ENCODE measurements at places on chromosomes 16 and 17.

DNA sequence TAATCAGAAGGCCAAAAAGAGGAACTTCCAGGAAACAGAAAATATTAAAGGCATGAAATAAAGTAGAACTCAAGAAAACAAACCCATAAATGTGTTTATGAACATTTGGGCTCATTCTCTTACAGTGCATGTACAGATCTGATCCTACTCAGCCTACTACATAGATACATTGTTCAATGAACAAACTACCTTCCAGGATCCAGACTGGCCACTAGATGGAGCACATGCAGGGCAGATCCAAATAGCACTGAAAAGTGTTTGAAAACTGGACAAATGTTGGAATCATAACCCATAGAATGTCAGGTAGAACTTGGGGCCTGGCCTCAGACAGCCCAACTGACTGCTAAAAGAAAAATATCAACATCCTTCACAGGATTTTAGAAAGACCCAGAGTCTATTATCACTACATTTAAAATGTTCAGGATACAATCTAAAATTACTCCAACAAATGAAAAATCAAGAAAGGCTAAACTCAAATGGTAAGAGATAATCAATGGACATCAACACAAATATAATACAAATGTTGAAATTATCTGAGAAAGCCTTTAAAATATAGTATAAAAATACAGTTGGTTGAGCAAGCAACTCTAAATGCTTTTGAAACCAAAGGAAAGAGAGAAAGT is 122.4 kb upstream of the NUDT7 start:
- peak; percentile 52 for DNase-seq

DNA sequence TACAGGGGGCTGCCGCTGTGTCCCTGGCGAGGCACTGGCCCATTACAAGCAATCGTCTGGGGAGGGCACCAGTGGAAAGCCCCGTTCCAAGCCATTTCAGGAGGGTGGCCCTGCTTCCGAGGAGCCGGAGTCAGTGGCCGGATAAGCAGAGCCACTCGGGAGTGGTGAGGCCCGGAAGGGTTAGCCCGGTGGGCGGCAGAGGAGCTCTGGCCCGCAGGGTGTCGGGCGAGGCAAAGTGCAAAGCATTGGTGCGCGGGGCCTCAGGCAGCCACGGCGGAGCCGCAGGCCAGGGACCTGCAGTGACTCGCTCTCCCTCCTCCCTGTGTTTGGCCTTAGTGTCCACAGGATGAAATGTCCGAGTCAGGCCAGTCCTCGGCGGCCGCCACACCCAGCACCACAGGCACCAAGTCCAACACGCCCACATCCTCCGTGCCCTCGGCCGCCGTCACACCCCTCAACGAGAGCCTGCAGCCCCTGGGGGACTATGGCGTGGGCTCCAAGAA is 24.6 kb downstream of the NME3 start:
- no peak for DNase-seq

DNA sequence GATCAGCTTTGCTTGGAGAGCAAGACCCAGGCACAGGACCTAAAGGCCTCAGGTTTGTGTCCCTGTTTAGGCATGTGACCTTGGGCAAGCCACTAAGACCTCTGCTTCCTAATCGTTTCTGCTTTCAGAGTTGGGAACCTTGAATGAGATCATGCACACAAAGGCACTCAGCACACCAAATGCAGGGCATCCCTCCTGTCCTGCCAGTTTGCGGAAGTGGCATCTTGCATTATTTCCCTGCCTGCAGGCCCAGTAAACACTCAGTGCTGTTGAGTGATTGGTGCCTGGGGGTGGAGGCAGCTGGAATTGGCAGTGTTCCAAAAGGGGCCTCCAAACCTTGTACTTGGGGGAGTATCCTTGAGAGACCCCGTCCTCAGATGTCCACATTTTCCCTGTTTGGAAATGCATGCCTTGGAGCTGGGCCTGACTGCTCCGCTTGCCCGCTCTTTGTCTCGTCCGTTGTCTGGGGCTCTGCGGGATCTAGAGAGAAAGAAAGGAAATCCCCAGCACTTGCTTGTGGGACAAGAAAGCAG is 28.7 kb downstream of the MRM1 start:
- no peak for DNase-seq

DNA sequence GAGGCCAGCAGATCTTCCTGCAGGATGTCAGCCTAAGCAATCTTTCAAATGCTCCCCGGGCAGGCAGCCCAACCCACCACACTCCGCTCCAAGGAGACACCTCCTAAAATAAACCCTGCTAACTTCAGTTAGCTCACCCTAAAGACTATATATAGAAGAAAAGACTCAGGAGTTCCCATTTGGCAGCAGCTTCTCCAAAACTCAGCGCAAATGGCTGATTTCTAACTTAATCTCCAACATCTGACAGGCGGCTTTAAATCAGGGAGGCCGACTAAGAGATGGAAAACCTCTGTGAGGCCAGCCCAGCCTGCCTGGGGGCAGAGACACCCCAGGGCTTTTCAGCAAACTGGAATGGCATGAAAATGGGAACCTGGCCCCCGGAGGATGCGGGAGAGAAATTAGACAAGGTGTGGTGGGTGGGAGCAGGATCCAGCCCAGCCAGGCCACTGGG is 91.6 kb downstream of the XYLT1 start:
- no peak for DNase-seq

GRCh38 chr16:15477802-15478201 is 43.4 kb downstream of the BMERB1 start:
- DNase-seq = peak; percentile 24

GRCh38 chr16:83400234-83400633 is 407.5 kb upstream of the HSBP1 start:
- no peak for DNase-seq

DNA sequence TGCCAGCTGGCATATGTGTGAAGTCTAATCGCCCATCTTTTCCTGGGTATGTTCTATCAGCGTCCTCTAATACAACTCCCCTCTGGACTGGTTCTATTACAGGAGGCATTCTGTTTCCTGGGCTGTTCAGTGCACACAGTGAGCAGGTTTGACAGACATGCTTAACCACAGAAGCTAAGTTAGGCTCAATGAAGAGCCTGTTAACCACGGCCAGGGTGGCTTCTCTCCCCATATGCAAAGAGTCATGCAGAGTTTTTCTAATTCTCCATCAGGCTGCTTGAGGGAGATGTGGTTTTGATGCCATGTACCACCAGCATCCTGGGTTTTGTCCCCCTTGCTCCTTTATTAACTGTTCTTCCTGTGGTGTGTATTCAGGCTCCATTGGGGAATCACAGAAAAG is 57.2 kb upstream of the ALOX12 start:
- DNase-seq = no peak

DNA sequence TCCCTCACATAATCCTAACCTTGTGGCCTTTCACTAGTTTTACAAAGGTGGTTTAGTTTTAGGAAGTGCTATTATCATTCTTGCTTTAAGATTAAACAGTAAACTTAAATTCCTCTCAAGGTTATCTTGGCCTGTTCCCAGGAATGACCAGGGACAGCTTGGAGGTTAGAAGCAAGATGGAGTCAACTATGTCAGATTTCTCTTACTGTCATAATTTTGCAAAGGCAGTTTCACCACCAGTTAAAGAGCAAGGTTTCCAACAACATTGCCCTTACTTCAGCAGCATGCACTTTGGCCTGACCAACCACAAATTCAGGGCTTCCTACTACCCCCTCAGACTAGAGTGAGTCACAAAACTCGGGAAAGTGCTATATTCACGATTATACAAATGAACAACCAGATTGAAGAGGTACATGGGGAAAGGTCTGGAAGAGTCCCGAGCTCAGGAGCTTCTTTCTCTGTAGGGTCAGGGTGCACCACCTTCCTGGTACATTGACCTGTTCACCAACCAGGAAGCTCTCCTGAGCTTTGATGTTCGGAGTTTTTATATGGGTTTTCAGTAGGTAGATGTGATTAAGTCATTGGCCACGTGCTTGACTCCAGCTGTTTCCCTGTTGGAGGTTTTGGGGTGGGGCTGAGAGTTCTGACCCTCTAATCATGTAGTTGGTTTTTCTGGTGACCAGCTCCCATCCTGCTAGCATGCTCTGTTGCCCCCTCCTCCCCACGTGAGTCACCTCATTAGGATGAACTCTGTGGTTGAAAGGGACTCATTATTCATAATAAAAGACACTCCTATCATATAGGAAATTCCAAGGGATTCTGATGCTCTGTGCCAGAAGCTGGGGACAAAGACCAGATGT is 19.4 kb downstream of the RHOT1 start:
- DNase-seq = peak; percentile 95

GRCh38 chr17:15398736-15399331 is 57.4 kb upstream of the TEKT3 start:
- peak; percentile 45 for DNase-seq

All from HCEC 1CT (cell line).